Epithelial cell of esophagus (primary cell): ENCODE measurements at places on chromosomes 4 and X.

DNA sequence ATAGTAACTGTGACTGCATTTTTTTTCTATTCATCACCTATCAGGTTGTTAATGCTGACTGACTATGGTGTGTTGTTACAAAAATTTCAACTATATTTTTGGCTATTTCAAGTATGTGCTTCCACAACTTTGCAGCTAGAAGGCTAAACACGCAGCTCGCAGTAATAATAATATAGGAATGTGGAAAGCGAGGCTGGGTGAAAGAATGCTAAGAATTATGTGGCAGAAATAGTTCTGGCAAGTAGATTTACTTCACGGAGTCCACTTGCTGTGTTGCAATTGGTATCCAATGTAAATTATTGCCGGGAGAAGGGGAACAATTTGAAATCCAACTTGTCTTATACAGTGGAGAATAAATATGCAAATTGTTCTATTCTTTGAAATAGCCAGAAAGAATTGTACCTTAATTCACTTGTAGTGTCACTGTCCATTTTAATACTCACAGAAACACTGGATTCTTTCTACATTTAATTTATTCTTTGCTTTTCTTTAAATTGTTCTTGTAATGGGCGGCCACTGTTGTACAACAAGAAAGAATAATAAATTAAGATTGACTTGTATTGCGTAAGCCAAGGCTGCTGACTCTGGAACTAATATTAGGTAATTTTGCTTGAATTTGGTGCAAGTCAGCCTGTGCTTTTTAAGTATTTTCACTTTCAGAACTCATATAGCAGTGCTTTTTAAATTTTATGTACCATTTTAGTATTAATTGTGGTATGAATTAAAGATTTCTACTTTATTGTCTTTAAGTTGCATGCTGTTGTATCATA, 154.9 kb downstream of the FRMPD4 start:
- DNase-seq, result no peak

DNA sequence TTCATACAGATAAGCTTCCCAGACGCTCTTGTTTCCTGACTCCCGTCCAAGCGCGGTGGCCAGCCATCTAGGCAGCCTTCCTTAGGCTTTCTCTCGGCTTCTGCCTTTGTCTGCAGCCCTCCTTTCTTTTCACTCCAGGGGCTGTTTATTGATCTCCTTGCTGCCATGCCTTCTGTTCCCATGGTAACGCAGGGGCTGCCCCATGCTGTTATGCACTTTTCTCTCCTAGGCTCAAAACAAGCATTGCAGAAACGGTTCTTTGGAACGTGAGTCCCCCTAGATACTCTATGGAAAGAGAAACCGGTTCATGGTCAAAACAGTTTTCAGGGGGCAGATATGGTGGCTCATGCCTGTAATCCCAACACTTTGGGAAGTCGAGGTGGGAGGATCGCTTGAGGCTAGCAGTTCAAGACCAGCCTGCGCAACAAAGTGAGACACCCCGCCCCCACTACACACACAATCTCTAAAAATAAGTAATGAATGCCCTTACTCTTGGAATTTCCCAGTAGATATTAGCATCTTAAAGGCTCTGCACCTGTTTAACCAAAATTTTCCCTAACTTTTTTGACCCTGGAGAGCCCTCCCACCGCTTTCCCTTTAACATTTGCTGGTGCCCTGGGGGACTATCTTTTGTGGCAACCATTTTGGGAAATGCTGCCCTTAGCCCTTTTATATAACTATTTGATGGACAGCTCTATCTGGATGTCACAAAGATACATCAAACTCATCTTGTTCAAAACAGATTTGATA, 53.9 kb upstream of the ZNF157 start:
- DNase-seq, result no peak

DNA sequence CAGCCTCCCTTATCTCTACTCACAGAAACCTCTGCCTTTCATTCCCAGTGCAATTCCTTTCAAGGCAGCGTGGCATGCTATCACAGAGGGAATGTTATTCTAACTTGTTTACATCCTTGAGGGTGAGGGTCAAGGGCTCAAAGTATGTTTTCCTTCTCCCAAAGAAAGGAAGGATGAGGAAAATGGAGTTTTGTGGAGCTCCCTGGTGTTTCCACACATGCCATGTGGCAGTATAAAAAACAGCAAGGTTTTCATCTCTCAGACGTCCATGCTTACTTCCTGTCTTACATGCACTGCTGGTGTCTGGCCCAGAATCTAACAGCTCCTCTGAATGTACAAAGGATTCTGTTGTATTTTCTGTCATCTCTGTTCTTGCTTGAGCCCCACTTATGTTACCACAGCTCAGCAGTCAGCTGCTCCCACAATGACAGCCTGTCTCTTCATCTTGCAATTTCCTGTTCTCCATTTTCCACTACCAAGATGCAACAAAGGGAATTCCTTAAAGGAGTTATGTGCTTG, 128.0 kb downstream of the SNCA start:
- DNase-seq, result no peak

DNA sequence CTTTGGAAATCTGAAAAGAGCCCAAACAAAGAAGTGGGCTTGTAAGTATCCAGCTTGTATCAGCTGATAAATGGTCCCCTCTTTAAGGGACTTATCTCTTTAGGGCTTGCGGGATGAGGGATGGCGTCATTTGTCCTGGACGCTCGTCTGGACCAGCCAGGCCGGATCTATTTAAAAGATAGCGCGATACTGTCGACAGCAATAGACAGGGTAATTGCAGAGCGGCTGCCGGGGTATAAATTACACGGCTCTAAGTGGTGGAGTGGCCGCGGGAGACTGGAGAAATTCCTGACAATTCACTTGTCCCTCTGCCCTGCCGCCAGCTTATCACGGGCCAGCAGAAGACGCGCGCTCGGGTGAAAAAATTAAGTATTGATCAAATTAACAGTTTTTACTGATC, 90.7 kb downstream of the FAM53A start:
- no peak for DNase-seq

DNA sequence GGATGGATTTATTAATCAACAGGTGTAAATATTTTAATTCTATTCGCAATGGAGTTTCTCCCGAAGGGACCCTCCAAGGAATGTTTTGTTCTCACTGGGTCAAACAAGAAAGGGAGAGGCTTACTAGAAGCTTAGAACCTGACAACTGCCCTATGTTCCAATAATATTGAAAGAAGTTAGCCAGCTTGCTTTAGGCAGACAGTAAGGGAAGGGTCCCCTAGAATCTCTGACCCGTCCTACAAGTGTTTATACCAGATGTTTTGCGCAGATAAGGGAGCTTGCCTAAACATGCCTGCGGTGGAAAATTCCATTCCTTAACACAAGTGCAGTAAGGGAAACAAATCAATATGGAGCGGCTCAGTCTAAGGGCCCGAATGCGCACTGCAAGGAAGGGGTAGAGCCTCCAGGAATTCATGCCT, 17.7 kb downstream of the IL21 start:
- DNase-seq, result peak; percentile 38

DNA sequence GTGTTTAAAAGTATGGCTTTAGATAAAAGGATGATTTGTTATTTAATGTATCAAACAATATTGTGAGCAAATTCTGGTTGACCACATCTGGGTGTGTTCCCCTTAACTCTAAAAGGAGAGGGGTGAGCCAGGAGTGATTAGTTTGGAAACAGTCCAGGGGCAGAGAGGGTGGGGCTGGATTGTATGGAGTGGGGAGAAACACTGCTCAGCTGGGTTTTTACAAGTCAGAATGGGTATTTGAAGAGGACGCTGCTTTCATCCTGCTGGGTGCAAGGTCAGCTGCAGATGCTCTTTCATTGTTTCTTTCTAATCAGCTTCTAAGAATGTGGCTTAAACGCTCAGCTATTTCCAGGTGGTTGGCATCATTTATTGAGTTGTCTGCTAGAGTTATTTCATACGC, 82.8 kb upstream of the LIMCH1 start:
- no peak for DNase-seq

DNA sequence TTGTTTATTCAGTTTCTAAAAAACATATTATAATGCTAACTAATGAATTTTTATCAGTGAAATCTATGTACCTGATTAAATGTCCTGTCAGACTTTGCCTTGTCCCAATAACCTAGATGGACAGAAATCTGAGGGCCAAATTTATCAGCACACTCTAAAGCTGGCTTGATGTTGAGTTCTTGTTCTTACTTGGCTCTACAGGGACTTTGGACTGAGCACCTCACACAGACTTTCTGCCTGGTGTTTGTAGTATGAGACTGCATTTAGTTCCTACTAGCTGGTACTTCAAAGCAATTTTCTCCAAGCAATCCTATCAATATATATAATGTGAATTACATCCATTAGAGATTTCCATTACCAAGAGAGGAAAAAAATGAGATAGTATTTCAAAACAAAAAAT, 37.8 kb downstream of the INTS12 start:
- no peak for DNase-seq
